ENCODE measurements at places on chromosomes 3 and 15.

DNA sequence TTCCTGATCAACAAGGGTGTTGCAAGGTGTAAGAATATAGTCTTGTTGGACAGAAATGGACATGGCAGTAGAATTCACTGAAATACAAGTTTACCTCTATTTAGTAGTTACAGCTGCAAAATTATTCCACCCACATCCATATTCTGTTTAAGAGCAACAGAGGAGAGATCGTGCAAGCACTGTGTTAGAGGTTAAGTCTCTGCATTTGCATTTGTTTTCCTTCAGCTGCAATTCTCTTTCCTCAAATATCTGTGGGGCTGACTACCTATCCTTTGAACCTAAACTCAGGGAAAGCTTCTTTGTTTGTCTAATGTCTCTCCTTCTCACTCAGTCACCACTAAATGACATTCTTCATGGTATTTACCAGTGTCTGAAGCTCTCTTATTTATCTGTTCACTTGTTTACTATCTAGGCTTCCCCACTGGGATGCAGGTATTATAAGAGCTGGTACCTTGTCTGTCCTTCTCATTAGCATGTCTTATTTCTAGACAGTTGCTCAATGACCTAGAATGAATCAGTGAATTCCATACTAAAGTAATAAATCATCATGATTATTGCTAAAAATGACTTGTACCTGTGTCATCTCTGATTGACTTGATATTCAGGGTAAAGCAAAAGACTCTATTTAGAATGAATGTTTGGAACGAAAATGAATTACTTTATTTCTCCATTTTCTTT lies 175.3 kb upstream of the FEZF2 start:
- DNase-seq = no peak

DNA sequence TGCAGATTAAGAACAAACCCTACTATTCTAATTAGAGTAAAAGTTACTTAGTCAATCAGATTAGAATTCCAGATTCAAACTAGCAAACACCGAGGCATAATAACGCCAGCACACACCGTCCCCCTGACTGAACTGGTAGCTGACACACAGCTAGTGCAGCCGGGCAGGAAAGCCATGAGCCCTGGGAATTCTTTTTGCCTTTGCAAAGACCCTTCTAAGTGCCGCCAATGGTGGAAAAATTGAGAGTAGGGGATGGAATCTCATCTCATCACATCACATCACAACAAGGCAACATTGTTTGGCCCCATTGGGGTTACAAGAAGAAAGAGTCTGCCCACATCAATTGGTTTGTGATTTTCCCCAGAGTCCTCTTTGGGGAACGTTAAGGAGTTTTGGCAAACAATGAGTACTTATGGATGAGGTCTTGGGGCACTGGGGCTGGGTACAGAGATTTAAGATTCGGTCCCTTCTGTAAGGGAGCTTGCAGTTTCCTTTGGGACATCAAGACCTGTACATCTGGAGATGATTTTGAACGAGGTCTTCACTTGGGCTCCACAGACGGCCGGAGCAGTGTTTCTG lies 120.4 kb upstream of the MEF2A start:
- no peak for DNase-seq

- DNase-seq = no peak
Measured at GRCh38 chr3:8555725-8556472, 54.3 kb downstream of the LMCD1 start.

DNA sequence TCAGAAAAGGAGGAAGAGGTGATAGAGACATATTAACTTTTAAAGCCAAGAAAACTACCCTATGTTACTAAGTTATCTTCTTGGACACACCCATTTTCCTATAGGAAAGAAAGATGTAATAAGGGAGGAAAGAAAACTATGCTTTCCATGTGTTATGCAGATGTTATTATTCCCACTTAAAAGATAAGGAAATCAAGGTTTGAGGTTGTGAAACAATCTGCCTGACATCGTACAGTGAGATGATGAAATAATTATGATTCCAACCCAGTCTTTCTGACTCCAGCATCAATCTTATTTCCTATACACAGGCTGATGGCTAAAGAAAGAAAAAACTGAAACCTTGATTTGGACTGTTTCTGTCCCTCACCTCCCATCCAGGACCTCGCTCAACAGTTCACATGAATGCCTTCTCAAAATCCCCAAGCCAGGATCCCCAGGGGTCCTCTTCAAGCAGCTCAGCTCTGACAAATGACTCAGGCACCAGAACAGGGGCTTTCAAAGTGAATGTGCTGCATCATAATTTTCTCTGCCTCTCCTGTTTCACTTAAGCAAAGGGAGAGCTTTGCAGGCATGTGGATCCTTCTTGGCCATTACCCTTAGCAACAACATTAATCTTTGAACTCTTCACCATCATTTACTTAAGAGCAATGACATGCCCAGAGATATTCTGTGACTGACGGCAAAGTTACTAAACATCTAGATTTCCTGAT lies 12.4 kb upstream of the EID1 start:
- peak; percentile 33 for DNase-seq

DNA sequence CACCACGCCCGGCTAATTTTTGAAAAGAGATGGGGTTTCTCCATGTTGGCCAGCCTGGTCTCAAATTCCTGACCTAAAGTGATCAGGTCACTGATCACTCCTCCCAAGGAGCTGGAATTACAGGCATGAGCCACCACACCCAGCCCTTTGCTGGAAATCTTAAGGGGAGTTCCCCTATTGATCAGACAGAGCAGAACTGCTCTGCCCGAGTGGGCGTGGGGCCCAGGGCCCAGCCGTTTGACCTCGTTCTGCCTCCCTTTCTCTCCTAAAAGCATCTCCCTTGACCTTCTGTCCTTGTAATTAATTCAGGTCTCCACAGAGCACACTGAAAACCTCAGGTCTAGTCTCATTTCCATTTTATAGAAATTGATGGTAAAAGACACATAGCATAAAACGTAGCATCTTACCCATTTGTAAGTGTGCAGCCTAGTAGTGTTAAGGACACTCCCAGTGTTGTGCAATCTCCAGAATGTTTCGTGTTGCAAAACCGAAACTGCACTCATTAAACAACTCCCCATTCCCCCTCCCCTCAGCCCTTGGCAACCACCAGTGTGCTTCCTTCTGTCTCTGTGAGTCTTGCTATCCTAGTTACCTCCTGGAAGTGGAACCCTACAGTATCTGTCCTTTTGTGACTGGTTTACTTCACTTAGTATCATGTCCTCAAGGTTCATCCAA lies 89.3 kb downstream of the SLCO3A1 start:
- DNase-seq = peak; percentile 78

DNA sequence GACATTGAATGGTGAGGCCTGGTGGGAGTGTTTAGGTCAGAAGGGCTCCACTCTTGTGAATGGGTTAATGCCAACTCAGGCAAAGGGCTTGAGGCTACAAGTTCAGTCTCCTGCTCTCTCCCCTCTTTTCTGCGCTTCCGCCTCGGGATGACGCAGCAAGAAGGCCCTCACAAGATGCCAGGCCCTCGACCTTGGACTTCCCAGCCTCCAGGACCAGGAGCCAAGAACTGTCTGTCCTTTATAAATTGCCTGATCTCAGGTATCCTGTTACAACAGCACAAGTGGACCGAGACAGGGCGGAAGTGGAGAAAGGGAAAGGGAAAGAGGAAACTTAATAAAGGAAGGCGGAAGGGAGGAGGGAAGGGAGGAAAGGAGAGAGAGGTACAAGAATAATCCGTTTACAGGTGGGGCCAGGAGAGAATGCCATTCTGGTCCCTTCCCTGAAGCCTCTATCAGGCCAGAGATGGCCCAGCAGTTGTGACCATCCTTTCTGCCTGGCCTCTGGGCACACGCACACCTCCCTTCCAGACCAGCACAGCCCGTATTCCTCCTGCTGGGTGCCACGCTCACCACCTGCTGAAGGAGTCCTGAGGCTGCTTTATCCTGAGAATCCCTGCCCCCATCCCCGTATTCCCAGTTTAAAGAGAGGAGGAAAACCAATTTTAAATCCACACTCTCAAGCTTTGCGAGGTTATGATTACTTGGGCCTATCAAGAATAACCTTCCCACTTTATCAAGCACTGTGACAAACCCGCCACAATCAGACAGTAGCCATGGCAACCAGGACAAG lies 64.2 kb downstream of the OXNAD1 start:
- DNase-seq = no peak

- no peak for DNase-seq
Measured at GRCh38 chr3:141402476-141403171, 34.3 kb downstream of the ZBTB38 start.

DNA sequence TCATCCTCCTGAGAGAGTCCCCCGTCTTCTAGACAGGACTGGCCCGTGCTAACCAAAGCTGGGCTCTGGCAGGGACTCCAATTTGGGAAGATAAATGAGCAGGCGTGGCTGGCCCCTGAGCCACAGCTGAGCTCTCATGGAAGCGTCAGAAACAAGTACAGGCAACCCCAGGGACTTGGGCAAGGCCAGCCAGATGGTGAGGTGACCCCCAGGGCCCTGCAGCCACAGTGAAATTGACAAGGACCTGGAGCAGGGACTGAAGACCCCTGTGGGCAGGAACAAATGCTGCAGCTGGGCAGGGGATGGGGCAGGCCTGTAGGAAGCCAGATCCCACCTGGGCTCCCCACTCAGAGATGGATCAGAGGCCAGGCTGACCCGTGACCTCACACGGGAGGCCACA lies 32.8 kb upstream of the CGNL1 start:
- DNase-seq = no peak

DNA sequence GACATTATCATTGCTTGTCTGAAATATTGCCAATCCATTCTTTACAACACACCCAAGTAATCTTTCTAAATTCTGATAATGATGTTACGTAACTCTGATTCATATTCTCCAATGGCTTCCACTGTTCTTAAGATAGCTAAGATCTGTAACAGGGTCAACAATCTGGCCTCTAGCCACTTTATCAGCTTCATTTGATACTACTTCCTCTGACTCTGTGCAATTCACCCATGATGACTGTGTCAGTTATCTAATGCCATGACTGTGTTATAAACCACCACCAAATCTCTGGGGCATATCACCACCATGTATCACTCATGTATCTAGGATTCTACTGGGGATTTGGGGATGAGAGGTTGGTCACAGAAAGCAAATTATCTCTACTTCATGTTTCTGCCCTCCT lies 44.0 kb downstream of the CD200 start:
- peak; percentile 65 for DNase-seq

- peak; percentile 63 for DNase-seq
Measured at GRCh38 chr3:158935846-158936245, 134.0 kb downstream of the MFSD1 start.

GRCh38 chr3:15886521-15886920 lies 88.7 kb upstream of the ANKRD28 start:
- DNase-seq = no peak

GRCh38 chr15:74726774-74727164 lies 1.4 kb upstream of the CYP1A1 start:
- DNase-seq = no peak

- no peak for DNase-seq
Measured at GRCh38 chr3:17030438-17030837, 145.7 kb downstream of the PLCL2 start.

DNA sequence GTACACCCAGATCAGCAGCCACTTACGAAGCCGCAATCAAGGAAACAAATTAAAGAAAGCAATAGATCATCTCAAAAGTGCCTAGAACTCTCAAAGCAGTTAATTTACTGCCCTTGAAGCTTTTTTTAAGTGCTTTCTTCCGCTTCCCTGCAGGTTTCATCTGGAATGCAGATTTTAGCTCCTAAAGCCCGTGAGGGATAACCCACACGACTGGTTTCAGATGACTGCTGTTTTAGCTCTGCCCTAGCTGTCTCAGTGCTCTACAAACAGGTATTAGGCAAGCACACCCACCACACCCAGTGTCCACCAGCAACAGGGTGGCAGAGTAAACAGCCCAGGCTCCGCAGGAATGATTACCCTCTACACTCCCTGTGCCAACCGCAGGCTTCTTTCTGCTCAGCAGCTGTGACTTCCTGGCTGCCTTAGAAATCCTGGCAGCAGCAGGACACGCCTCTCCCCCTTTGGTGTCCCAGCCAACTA lies 126.0 kb downstream of the FMN1 start:
- DNase-seq = peak; percentile 94

GRCh38 chr3:169913323-169913722 lies 2.0 kb downstream of the SAMD7 start:
- no peak for DNase-seq

- no peak for DNase-seq
Measured at GRCh38 chr15:86855307-86856291, 775.9 kb downstream of the AGBL1 start.

- no peak for DNase-seq
Measured at GRCh38 chr15:44718180-44718926, 7.0 kb downstream of the B2M start.

GRCh38 chr3:23836536-23837230 lies 30.9 kb downstream of the UBE2E1 start:
- no peak for DNase-seq

DNA sequence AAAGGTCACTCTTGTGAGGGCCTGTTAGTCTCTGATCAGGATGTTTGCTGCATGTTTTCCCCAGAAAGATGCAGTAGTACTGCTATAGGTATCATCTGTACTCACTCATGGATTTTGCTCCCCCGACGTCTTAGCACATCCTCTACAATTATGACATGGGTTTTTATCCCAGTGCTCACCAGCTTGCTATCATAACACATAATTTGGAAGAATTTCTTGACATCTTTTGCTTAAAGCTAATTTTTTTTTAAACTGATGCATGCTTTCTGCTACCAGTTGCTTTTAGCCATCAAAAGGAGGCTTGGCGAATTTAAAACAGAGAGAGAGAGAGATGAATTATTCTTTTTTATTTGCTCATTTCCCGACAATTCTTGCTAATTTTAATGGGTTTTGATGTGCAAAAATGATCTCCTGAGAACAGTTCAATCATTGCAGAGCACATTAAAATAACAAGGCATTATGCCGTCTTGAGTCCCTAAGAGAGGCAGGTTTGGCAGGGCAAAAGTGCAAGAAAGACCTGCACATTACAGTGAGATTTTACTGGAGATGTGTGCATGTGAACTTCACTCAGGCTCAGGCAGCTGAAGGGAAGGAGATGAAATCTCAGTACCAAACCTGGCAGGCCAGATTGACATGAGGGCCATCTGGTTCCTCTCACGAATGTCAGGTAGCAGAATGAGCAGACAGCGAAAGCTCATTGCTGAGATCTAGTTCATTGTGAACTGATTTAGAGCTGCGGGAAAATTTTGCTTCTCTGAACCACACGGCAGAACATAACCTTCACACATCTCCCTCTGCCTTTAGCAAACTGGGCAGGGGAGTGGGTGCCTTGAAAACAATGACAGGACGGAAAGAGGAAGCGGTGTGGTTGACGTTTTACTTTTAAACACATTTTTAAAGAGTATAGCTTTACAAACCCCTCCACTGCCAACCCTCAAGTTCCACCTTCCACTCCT lies 25.9 kb upstream of the GOLGA8B start:
- no peak for DNase-seq

DNA sequence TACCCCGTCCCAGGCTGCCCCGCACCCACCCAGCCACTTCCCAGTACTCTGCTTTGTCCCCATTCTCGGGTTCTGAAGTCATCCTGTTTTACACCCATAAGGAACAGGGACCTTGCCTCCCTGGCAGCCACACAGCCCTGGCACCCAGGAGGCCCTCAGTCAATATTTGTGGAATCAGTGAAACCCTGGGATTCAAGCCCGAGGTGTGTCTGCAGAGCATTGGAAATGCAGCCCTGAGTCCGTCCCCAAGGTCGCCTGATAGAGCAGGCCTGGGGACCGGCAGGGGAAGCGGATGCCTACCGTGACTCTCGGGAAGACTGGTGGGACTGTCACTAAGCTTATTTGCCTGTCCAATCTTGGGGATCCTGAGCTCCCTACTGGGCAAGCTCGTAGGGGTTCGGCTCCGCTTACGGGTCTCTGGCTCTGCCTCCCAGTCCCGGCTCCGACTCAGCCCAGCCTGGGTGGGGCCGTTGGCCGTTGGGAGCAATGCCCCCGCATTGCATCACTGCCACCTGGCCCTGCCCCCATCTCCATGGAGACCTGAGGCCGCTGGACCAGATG lies 64.4 kb upstream of the TAMM41 start:
- no peak for DNase-seq

GRCh38 chr3:22372292-22373062 lies 621.5 kb upstream of the ZNF385D start:
- DNase-seq = no peak

Measured in kidney glomerular epithelial cell (primary cell).